ENCODE measurements at places on chromosomes 5 and 9.

DNA sequence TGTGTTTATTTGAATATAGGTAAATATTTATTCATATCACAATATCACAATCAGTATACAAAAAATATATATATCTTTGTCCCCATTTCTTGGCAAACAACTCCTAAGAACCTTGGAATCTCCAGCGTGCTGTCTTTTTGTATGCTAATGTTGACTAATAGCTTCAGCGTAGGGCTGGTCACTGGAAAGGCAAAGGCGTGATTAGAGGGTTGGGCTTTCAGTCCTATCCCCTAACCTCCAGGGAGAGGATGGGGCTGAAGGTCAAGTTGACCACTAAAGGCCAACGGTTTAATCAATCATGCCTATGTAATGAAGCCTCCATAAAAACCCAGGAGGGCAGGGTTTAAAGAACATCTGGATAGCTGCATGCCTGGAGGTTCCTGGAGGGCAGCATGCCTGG is 79.6 kb upstream of the BNC2 start:
- no peak for DNase-seq

GRCh38 chr9:68949271-68950000 is 64.5 kb downstream of the PRKACG start:
- no peak for DNase-seq

DNA sequence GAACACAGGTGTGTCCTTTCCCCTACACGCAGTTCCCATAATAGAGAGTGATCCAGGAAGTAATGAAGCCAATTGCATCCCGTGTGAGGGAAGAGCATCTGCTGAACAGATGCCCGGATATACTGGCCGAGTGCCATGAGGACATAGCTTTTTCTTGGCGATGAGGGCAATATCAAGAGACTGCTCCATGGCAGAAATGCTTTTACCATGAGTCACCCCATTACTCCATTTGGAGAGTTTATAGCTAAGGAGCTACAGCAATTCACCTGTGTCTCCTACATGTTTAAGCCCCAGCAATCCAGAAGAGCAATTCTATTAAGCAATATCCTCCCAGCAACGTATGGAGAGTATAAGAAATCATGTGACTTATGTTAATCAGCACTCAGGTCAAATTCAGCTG is 222.0 kb upstream of the KLF4 start:
- no peak for DNase-seq

- DNase-seq: no peak
Measured at GRCh38 chr5:29963956-29964355, 1229.5 kb upstream of the CDH6 start.

DNA sequence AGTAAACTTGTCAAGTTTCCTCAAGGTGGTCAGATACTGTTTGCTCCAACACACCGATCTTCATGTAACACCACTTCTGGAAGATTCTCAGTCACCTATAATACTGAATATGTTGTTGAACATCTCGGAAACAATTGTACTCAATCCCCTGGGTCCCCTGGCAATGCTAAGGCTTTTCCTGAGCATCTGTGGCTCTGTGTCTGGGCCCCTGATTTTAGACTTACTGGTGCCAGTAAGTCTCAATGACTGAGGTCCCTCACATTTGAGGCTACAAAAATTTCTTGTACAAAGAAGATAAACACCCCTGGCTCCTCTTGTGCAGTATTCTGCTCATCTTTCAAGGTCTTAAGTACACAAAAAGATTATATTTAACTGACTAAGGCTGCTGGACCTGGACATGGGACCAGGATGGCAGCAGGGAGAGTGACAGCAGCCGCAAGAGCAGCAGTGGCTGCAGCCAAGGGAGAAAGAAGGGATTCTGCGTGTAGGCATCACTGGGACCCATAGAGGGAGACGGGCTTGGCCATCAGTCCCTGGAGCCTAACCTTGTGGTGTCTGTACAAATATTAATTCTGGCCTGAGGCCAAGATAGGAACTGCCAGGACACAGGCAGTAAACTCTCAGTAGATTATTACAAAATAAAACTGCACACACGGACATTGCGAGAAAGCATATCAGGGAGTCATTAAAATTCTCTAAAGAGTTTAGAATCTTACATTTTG is 49.0 kb upstream of the TNPO1 start:
- DNase-seq: no peak

DNA sequence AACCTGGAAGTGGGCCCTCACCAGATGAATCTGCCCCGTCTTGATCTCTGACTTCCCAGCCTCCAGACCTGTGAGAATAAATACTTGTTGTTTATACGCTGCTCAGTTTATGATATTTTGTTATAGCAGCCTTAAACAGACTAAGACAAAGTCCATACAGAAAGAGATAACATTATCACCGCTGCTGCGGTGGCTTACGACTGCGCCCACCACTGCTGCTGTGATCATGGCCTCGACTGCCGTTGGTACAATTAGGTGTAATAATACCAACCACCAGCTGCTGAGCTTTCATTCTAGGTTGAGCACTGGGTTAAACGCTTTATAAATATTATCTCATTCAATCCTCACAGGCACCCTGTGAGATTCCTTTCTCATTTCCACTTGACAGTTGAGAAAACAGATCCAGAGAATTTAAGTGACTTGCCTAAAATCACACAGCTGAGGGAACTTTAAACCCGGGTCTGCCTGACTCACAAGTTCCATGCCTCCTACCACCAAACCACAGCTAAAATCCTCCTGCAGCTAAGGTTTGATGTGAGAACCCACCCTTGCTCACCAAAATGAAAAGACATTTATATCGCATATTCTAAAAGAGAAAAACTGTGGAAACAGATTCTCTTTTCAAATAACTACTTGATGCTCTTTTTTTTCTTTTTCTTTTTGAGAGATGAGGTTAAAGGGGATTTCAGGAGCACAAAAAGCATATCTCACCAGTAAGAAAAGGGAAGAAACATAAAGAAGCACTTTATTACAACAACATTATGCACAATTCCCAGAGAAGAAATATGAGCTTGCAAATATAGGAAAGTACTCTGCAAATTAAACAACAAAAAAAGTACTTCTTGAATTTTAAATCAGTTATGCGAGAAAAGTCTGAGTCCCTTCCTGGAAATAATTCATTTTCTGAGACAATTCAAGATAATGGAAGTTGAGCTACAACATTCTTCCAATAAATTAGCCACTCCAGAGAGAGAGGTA is 23.9 kb downstream of the GOLM1 start:
- no peak for DNase-seq

- no peak for DNase-seq
Measured at GRCh38 chr5:72408127-72408526, 88.0 kb downstream of the PTCD2 start.

- DNase-seq: no peak
Measured at GRCh38 chr5:35668794-35669193, 51.1 kb downstream of the SPEF2 start.

- no peak for DNase-seq
Measured at GRCh38 chr5:14868771-14869170, 2.8 kb downstream of the ANKH start.

DNA sequence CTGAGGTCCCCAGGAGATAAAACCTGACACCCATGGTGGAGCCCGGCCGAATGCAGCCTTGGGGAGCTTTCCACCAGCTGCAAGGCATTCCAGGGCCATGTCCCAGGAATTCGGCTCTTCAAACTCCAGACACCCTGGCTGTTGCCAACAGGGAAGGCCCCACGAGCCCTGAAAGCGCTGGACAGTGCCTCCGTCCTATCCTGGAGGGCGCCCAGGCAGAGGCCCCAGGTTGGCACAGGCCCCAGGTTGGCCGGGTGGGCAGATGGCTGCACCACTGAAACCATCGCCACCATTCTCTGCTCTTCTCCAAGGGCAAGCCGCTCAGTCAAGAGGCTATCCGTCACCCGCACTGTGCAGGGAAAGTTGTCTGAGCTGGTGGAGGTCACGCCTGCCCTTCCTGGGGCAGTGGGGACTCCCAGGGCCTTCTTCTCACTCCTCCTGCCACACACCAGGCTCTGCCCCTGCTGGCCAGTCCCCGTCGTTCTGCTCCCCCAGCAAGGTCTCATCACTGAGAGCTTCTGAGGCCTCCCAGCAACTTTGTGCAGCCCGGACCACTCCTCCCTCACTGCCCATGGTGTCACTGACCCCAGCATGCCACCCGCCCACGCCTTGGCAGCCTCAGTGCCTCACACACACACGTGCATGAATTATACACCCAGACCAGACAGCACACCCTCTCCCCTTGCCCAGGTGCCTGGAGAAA is 21.2 kb downstream of the SLC6A3 start:
- no peak for DNase-seq

DNA sequence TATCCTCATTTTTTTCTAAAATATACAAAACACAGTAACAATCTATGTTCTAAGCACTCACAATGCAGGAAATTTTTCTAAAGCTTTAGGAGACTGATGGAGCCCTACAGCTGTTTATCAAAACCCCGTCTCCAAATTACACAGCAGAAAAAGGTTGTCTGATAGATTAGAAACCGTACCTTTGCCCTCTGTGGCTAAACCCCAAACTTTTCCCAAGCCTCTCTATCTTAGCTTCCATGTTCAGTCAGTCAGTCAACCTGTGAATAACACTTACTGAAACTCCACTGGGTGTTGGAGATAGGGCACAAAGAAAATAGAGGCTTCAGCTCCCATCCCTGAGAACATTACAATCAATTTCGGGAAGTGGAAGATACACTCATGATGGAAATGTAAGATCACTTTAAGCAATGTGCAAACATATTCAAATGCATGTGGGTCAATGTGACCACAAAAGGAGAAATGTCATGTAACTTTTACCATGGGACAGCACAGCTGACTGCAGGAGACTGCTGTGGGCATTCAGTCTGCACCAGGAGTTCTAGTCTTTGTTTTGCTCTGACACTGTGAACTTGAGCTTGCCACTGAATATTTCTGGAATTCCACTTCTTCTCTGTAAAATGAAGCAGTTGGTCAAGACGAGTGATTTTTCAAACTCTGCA is 279.5 kb upstream of the PIK3R1 start:
- no peak for DNase-seq

DNA sequence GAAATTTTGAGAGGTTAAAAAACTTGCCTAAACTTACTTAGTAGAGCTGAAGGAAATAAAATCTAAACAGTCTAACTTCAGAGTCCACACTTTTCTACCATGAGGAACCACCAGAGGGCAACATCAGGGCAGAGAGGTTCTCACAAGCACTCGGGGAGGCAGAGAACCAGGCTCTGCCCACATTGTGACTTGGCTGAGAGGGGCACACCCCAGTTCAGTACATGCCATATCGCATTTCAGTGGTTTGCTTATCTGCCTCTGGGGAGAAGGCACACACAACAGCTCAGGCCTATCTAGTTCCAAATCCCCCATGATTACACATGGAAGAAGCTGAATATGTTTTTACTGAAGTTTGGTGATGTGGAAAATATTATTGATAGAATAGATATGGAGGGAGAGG is 49.2 kb downstream of the EQTN start:
- no peak for DNase-seq

DNA sequence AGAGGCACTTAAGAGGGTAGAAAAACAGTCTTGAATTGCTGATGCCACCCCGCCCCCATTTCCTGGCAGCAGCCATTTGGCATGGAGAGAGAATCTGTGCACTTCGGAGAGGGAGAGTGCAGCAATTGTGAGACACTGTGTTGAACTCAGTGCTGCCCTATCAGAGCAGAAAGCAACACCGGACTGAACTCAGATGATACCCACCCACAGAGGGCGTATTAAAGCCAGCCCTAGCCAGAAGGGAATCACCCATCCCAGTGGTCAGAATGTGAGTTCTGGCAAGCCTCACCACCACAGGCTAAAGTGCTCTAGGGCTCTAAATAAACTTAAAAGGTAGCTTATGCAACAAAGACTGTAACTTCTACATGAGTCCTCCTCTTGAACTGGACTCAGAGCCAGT is 88.4 kb upstream of the RGS7BP start:
- no peak for DNase-seq

DNA sequence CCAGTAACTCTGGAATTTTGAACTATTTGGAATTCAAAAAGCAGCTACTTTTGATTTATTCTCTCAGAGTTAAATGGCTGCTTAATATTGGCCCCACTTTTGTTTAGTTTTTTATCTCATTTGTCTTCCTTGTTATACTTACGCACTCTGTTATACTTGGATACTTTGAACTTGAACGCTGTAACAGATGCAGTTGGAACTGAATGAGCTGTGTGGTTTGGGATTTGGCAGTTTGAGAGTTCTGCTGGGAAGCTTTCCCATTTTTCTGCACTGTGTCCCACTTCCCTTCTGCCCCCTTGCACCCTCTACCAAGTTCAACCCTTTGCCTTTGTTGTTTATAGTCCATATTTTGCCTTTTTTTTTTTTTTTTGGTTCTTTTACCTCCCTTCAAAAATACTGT is 3.8 kb downstream of the RHOBTB3 start:
- no peak for DNase-seq

- DNase-seq: no peak
Measured at GRCh38 chr9:121207371-121207940, 5.8 kb upstream of the RAB14 start.

- DNase-seq: no peak
Measured at GRCh38 chr5:83913593-83913992, 192.9 kb upstream of the HAPLN1 start.

DNA sequence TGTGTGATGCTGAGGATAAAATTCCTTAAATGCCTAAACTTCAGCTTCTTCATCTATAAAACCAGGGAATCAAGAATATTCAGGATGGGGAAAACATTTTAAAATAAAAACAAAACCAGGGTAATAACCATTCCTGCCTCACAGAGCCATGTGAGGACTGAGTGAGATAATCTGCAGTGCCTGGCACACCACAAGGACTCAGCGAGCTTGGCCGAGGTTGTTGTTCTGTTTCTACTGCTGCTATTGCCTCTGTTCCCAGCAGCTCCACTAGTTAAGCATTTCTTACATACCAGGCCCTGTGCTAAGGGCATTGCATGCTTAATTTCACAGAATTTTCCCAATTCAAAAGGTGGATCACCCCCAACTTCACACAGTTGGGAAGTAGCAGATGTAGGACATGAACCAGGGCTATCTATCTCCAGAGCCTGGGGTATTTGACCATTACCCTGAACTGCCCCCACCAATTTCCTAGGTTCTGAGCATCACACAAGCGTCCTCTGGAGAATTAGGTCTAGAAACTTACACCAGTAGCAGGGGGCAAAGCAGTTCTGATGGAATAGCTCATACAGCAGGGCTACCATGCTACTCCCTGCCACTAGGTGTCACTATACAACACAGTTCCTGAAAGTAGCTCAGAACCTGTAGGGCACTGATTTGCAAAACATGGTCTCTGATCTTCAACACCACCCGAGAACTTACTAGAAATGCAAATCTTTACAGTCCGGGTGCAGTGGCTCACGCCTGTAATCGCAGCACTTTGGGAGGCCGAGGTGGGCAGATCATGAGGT is 74.3 kb downstream of the LRSAM1 start:
- DNase-seq: no peak
